ENCODE measurements at places on chromosomes 12 and 14. TPM values are rescaled to one million over a fixed set of nuclear protein-coding genes. Genes with fewer than 3 reads are reported as not detected.

RAD9B gene
- 2.2 TPM for total RNA-seq

GRCh38 chr12:92947589-92948215 is 18.6 kb upstream of the EEA1 start:
- H3K4me1 ChIP-seq, result no peaks in the 10 kb centered on the region
- no peak for DNase-seq
- no peak overlapping the region for H3K4me3 ChIP-seq
- no peaks in the 10 kb centered on the region for H3K27me3 ChIP-seq
- H3K36me3 ChIP-seq, result no peaks in the 10 kb centered on the region

DNA sequence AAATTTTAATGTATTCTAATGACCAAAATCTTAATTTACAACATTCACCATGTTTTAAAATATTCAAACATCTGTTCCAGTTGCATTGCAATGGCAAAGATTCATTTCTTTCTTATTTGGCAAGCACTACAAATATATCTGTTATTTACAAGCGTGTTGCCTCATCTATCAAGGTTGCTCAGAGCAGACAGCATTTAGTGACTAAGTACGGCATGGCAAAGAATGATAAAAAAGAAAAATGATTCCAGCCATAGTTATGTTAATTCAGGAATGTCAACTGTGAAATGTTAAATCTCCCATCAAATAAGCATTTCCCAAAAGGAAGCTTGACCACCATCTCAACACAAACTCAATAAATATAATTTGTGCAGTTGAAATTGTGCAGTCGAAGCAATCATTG is 312.1 kb downstream of the SEC23A start:
- no peaks in the 10 kb centered on the region for H3K36me3 ChIP-seq
- H3K4me3 ChIP-seq, result no peak overlapping the region
- no peak overlapping the region for H3K27ac ChIP-seq
- no peaks in the 10 kb centered on the region for H3K4me1 ChIP-seq
- no peak for DNase-seq
- no peaks in the 10 kb centered on the region for H3K27me3 ChIP-seq

- DNase-seq, result peak; percentile 63
- no peak overlapping the region for H3K4me3 ChIP-seq
- H3K27me3 ChIP-seq, result no peaks in the 10 kb centered on the region
Measured at GRCh38 chr12:122732170-122732569, 1.5 kb upstream of the HCAR1 start.

GRCh38 chr12:30989754-30990153 is 63.2 kb downstream of the TSPAN11 start:
- H3K36me3 ChIP-seq, result no peaks in the 10 kb centered on the region
- H3K4me1 ChIP-seq, result no peaks in the 10 kb centered on the region
- H3K4me3 ChIP-seq, result no peak overlapping the region
- no peaks in the 10 kb centered on the region for H3K27me3 ChIP-seq
- peak; percentile 53 for DNase-seq

DNA sequence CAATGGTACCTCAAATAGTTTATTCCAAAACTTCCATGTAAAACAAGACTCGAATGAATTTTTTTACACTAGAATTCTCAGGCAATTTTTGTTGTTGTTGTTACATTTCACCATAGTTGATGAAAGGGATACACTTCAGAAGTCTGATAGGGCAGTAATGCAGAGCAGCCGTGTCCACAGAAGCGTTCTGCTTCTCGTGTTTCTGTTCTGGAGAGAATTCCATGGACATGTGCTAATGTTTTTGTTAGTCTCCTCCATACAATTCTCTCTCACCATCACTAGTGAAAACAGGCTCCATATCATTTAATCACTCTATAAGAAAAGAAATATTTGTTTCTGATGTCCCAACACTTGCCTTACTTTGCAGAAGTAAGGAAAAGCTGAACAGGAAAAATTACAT is 606.1 kb downstream of the SLC16A7 start:
- no peak overlapping the region for H3K27ac ChIP-seq
- H3K4me1 ChIP-seq, result no peaks in the 10 kb centered on the region
- H3K4me3 ChIP-seq, result no peak overlapping the region
- H3K36me3 ChIP-seq, result no peaks in the 10 kb centered on the region

DNA sequence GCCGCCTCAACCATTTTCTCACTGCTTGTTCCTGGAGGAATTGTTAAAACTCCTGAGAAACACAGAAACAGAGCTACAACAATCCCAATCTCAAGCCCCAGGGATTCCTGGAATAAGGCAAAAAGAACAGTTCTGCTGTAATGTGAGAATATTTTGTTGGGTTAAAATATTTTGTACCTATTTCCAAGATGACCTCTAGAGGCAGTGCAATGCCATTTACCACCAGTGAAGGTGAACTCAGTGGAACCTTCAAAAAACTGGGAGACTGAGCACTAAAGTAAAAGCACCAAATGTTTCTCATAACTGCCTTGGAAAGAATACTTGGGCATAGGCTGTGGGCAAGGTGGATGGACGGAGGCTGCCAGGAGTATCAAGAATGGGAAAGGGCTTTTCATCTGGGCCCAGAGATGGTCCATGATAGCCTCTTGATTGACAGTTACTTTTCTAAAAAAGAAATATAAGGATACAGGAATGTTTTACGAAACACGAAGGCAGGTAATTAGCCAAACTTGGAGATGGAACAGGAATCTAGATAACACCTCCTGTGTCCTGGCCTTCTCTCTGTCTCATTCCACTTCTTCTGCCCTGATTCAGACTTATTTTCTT is 334.0 kb upstream of the FLRT2 start:
- H3K27me3 ChIP-seq, result no peaks in the 10 kb centered on the region
- no peak for DNase-seq
- no peak overlapping the region for H3K27ac ChIP-seq
- H3K4me3 ChIP-seq, result no peak overlapping the region
- H3K36me3 ChIP-seq, result no peaks in the 10 kb centered on the region
